ENCODE measurements at places on chromosomes 2 and 18. TPM values are rescaled to one million over a fixed set of nuclear protein-coding genes. Genes with fewer than 3 reads are reported as not detected.
A peak's percentile ranks its signal among the peaks of the same experiment; 100 is the strongest.

The IL1RL1 gene
- 4.8 TPM for total RNA-seq

The MCEE gene
- total RNA-seq = 27.5 TPM

- peak; percentile 90 for DNase-seq
These were observed 90.2 kb downstream of the FAM161A start for GRCh38 chr2:61763605-61764034.

GRCh38 chr18:13872373-13872772, 43.0 kb downstream of the MC2R start:
- no peak for DNase-seq
